Umbilical cord (tissue), 2 donors: ENCODE measurements at places on chromosomes 3 and 15. TPM values are rescaled to one million over a fixed set of nuclear protein-coding genes. Genes with fewer than 3 reads are reported as not detected.

DNA sequence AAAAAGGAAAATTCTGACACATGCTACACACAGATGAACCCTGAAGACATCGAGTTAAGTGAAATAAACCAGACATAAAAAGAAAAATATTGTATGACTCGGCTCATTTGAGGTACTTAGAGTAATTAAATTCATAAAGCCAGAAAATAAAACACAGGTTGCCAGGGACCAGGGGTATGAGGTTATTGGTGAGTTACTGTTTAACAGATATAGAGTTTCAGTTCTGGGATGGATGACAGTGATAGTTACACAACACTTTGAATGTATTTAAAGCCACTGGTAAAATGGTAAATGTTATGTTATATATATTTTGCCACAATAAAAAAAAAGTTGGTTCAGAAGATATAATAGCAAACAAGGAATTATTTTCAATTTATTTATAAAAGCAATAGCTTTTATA, 436.1 kb upstream of the WNT5A start:
- no peak for DNase-seq

- DNase-seq, result peak; percentile 86
These were observed 3.9 kb upstream of the CIDEC start for GRCh38 chr3:9883706-9884554.

DNA sequence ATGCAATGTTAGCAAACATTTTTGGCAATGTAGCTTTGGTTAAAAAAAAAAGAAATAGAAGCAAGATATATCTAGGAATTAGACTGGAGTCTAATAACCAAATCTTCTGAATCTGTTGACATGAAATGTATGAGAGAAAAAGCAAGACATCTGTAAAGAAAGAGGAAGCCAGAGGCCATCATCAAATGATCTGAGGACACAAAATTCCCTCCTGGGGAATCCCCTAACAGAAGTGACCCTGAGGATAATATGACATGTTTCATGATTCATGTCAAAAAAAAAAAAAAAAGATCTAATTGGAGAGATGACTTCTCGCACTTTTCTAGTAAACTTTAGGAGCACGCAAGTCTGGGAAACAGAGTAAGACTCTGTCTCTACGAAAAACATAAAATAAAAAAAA, 70.9 kb downstream of the IMPG2 start:
- no peak for DNase-seq

- no peak for DNase-seq
These were observed 74.9 kb upstream of the SKOR1 start for GRCh38 chr15:67750371-67750770.

- no peak for DNase-seq
These were observed 4.7 kb downstream of the CSNK1G1 start for GRCh38 chr15:64351265-64351664.

GRCh38 chr15:92082006-92082843, 228.7 kb downstream of the SLCO3A1 start:
- DNase-seq, result peak; percentile 72

GRCh38 chr15:58701376-58701775, 48.1 kb downstream of the ADAM10 start:
- no peak for DNase-seq

DNA sequence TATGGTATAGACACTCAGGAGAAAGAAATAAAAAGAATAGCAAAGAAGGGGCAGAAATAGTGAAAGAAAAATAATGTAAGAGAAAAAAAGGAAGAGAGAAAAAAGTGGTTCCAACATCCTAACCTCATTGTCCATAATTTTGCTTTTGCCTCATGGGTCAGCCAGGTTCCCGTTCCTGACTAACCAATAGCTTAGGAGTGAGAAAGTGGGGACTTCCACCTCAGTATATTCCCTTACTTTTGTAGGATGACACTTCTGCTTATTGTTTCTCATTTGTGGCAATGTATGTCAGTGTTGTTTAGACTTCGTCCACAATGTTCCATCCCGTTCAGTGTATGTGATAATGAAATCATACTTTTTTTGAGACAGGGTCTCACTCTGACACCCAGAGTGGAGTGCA, 9.3 kb upstream of the SLC12A8 start:
- DNase-seq, result no peak

DNA sequence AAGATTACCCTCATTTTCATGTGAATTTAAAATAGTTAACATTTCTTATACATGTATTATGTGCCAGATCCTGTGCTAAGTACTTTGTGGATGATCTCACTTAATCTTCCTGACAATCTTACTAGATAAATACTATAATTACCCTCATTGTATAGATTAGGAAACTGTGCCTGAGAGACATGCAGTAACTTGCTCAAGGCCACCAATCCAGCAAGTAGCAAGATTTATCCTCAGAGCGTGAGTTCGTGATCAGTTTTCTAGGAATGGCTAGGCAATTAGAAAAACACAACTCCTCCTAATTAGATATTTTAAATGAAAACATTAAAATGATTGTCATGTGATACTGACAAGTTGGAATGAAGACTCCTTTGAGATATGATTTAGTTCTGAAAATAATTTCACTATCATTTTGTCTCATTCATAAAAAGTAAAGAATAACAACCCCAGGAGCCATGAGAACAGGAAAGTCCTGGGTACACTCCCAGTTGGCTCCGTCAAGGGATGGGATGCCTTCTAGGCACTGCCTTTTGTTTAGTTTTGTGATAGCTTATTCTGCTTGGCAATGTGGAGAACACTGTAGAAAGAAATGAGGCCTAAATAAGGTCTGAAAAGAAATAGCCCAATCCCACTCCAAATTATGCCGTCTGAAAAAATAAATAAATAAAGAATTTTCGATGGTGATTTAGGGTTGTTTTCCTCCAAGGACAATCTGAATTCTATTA, 61.3 kb downstream of the FBN1 start:
- no peak for DNase-seq

- no peak for DNase-seq
These were observed 263.0 kb downstream of the ULK4 start for GRCh38 chr3:41698898-41699297.

DNA sequence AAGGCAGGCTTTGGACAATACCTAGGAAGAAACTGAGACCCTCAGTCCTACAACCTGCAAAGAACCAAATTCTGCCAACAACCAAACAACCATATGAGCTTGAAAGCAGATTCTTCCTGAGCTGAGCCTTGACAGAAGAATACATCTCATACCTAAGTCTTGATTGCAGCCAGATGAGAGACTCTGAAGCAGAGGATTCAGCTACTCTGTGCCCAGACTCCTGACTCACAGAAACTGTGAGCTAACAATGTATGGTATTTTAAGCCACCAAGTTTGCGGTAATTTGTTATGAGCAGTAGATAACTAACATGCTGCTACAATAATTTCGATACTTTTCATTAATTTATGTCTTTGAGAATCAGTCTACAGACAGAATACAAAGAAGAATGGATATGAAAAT, 325.1 kb upstream of the CBLB start:
- no peak for DNase-seq

GRCh38 chr15:89978914-89979313, 22.2 kb upstream of the ZNF710 start:
- no peak for DNase-seq

- DNase-seq, result no peak
These were observed 292.9 kb upstream of the NR2F2 start for GRCh38 chr15:96037584-96037983.

DNA sequence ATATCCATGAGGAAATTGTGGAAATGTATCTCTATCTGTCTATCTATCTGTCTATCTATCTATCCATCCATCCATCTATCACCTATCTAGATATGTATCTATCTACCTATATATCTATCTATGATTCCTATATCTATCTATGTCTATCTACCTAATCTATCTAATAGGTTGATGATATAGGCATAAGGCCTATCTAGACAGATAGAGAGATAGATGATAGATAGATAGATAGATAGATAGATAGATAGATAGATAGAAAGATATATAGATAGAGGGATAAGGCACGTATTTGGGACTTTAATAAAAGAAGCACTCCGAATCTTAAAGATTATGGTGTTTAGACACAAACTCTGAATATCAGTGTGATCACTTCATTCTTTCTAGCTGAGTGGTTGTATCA, 58.1 kb downstream of the DIPK2A start:
- DNase-seq, result no peak

DNA sequence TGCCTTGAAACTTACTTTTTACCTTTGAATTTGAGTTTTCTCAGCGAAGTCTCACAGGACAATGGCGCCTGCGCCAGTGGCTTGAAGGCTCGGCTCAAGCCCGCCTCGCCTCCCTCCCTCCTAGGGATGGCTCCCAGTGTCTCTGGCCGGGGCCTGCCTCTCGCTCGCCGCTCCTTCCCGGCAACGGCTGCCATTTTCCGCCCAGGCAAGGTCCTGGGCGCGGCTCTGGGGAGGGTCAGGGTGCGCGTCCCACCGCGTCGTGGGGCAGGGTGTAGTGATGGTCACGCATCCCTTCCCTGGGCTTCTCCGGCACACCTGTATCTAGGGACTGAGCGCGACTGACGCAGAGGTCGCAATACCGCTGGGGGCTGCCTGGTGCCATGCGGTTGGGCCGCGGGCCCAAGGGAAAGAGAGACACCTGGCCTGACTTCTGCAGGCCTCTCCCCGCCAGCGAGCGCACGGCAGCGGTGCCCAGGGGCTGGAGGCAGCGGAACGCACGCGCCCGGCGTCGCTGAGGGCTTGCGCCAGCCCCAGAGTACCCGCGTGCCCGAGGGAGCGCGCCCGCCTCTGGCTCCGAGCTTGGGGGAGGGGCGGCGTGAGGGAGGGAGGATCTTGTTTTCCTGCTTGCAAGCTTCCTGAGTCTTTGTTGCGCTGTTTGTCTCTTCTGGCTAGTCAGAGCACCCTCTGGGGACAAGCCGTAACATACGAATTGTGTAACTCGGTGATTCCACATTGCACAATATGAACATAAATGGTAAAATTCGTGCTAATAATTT, 20.7 kb upstream of the FEM1B start:
- DNase-seq, result peak; percentile 93

- peak; percentile 14 for DNase-seq
These were observed 87.4 kb upstream of the GPR149 start for GRCh38 chr3:154517404-154517803.

DNA sequence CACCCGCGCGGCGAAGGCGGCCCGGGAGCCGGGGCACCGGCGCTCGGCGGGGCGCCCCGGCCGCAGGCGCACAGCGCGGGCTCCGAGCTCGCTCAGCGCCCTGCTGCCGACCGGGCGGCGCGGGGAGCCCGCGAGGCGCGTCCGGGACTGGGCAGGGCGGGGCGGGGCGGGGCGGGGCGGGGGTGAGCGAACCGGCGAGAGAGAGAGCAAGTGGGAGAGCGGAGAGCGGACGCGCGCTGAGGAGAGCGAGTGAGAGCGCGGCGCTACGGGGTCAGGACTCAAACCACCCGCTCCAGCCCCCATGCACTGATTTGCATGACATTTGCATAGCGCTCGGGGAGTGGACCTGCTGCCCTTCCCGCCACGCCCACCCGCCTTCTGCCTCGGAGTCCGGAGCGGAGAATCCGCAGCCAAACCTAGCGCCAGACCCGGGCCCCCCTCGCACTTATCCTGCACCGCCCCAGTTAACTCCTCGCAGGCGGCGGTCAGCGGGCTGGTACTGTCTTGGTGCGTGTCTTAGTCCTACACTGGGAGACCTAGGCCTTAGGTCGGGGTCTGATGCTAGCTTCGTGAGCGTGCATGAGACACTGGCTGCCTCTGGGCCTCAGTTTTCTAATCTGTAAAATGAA, at the start of gene MYLK:
Gene MYLK (minus strand): TSS at position 130 of the 629 bp plus-strand sequence. CDS start 90,491 bp downstream, outside the sequence.
- peak; percentile 65 for DNase-seq

GRCh38 chr3:162978136-162978535, 1481.5 kb downstream of the OTOL1 start:
- no peak for DNase-seq

DNA sequence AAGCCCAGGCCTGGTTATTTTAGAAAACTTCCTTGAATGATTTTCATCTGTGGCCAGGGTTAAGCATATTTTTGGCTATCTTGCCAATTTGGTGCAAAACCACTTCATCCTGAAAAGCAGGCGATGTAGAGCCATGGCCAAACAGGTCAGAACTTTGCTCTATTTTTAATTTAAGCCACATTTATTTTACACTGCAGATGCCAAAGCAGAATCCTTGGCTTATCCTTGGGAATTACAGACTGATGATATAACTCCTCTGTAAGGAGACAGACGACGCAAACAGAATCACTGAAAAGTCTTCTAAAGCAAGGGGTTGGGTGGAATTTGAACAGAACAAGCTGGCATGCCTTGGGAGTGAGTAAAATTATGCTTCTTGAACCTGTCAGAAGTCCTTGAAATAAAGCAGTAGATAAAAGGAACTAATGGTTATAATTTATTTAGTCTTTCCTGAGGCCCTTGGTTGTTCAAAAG, 121.9 kb downstream of the CHST2 start:
- peak; percentile 96 for DNase-seq

- peak; percentile 20 for DNase-seq
These were observed 66.4 kb downstream of the DCUN1D1 start for GRCh38 chr3:182913889-182914288.

DNA sequence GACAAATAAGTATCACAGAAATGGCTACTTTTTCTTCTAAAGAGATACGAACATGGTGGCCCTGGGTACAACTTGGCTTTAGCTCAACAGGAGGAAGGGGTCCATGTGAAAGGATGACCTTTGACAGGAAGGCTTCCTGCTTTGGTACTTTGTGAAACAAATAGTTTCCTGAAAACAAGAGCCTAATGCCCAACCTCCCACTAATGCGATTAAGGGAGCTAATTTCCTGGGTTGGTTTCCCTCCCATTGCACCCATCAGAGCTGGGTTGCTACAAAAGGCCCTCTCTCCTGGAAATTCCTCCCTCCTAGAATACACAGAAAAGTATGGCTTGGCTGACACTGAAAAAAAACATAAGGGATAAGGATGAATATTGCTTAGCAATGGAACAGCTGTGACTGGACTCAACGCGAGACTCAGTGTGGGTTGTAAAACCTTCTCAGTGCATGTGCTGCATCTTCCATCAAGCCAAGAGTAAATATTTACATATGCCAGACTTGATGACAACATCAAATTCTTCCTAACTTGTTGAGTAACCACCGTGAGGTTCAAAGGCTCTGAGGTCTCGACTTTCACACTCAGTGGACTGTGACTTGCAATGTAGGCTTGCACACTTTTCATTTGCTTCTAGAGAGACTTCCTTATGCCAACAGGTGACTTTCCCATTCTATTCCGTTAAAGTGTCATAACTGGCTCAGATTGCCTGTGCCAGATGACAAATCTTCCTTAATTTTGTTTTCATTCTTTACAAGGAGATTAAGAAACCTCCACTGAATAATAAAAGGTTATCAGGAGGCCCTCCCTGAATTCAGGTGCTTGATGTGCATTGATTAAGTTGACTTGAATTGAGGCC, 60.1 kb downstream of the ADAMTS9 start:
- DNase-seq, result no peak

- peak; percentile 70 for DNase-seq
These were observed 215.3 kb downstream of the ROBO2 start for GRCh38 chr3:77254967-77255831.

Gene TBC1D2B
- 49.6 TPM for total RNA-seq

Gene CD96
- total RNA-seq, result 1.4 TPM

Gene INKA1
- total RNA-seq, result 7.7 TPM

Gene SI
- total RNA-seq, result 0.24 TPM

Gene ROPN1
- 1.4 TPM for total RNA-seq

Gene GALNT15
- 3.9 TPM for total RNA-seq
